ENCODE measurements at places on chromosomes 5 and 9. TPM values are rescaled to one million over a fixed set of nuclear protein-coding genes. Genes with fewer than 3 reads are reported as not detected.

- no peaks in the 10 kb centered on the region for H3K36me3 ChIP-seq
- H3K27ac ChIP-seq, result no peak overlapping the region
- H3K27me3 ChIP-seq, result peaks cover 6% of the 10 kb centered on the region
- H3K4me1 ChIP-seq, result peaks cover 3% of the 10 kb centered on the region
- no peak overlapping the region for H3K4me3 ChIP-seq
- DNase-seq, result no peak
Observed at GRCh38 chr5:58751222-58751837, 168.5 kb downstream of the RAB3C start.

DNA sequence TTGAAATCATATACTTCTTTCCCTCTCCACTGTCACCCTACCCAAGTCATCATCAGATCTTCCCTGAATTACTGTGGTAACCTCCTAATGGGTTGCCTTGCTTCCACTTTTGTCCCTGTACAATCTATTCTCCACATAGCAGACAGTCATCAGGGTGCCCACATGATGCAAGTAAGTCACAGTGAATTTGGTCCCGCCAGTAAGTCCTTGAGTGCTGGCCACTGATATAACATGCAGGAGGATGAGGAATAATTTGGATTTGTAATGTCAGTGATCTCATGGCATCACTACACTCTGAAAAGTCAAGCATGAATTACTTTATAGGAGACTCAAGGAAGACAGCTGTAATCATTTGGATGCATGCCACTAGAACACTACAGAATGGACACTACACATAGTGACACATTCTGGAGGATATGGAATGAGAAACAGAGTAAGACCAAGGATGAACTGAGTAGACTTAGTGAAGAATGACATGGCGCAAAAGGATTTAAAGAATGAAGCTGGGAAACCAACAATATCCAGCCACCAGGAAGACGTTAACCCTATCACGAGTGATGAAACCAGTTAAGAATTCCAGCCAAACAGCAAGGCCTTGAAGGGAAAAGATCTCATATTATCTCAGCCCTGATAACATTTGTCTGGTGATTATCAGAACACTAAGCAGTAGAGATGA lies 28.6 kb downstream of the MARCHF3 start:
- no peak overlapping the region for H3K4me3 ChIP-seq
- H3K4me1 ChIP-seq, result no peaks in the 10 kb centered on the region
- no peaks in the 10 kb centered on the region for H3K36me3 ChIP-seq
- DNase-seq, result no peak

GRCh38 chr5:4627131-4627530 lies 513.0 kb upstream of the ADAMTS16 start:
- no peaks in the 10 kb centered on the region for H3K4me1 ChIP-seq
- H3K27me3 ChIP-seq, result no peaks in the 10 kb centered on the region
- no peak overlapping the region for H3K4me3 ChIP-seq
- no peaks in the 10 kb centered on the region for H3K36me3 ChIP-seq

- H3K27me3 ChIP-seq, result no peaks in the 10 kb centered on the region
- H3K36me3 ChIP-seq, result no peaks in the 10 kb centered on the region
- H3K27ac ChIP-seq, result no peak overlapping the region
- DNase-seq, result no peak
- no peaks in the 10 kb centered on the region for H3K4me1 ChIP-seq
- H3K4me3 ChIP-seq, result no peak overlapping the region
Observed at GRCh38 chr5:147140558-147140957, 94.3 kb upstream of the STK32A start.

GRCh38 chr5:134583766-134584165 lies 48.9 kb downstream of the SAR1B start:
- H3K4me3 ChIP-seq, result no peak overlapping the region
- no peak for DNase-seq
- H3K27ac ChIP-seq, result peak overlapping the region; percentile 14
- no peaks in the 10 kb centered on the region for H3K27me3 ChIP-seq
- peaks cover 20% of the 10 kb centered on the region for H3K36me3 ChIP-seq
- peaks cover 8% of the 10 kb centered on the region for H3K4me1 ChIP-seq

The MRPS2 gene
- 33.8 TPM for total RNA-seq
